ENCODE measurements at places on chromosomes 3 and 15.
A peak's percentile ranks its signal among the peaks of the same experiment; 100 is the strongest.

- DNase-seq: no peak
Observed at GRCh38 chr3:9111866-9112265, 137.6 kb downstream of the SRGAP3 start.

GRCh38 chr3:158456114-158456513 lies 114.9 kb upstream of the MLF1 start:
- no peak for DNase-seq

- no peak for DNase-seq
Observed at GRCh38 chr15:50879016-50879617, 29.4 kb upstream of the AP4E1 start.

- DNase-seq: no peak
Observed at GRCh38 chr3:121852256-121852655, 17.2 kb downstream of the EAF2 start.

- no peak for DNase-seq
Observed at GRCh38 chr15:31465083-31465955, 138.7 kb downstream of the KLF13 start.

- no peak for DNase-seq
Observed at GRCh38 chr3:158773845-158774830, 27.7 kb upstream of the MFSD1 start.

GRCh38 chr15:58292751-58293175 lies 139.0 kb upstream of the LIPC start:
- no peak for DNase-seq

- DNase-seq: no peak
Observed at GRCh38 chr3:63631670-63632069, 20.8 kb upstream of the SNTN start.

DNA sequence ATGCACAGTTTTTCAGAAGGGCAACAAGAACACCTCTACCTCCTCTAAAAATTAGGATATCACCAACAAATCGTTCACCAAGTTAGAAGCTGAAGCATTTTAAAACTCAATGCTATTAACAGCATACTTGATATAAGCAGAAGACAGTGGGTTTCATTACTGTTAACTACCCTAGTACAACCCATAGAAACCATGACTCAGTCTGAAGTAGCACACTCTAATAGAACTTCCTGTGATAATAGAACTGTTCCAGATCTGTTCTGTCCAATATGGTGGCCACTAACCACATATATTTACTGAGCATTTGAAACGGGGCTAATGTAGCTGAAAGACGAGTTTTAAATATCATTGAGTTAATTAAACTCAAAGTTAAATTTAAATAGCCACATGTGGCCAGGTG lies 1075.6 kb downstream of the FHIT start:
- no peak for DNase-seq

DNA sequence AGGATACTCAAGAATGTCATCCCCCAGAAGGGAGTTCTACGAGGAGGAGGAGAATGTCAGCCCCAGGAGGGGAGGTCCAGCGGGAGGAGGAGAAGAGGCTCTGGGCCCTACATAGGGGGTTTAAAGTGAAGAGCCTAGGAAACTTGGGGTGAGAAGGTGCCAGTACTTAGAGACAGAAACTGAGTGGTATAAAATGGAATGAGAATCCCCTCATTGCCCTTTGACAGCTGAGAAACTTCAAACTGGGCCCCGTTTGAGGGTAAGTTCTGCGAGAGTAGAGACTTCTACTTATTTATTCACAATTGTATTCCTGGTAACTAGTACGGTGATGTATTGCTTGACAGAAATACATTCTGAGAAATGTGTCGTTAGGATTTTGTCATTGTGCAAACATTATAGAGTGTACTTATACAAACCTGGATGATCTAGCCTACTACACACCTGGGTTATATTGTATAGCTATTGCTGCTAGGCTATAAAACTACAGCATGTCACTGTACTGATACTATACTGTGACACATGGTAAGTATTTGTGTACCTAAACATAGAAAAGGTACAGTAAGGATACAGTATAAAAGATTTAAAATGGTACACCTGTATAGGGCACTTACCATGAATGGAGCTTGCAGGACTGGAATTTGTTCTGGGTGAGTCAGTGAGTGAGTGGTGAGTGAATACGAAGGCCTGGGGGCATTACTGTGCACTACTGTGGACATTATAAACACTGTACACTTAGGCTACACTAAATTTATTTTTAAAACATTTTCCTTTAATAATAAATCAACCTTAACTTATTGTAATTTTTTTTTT lies 62.0 kb downstream of the TSC22D2 start:
- peak; percentile 73 for DNase-seq

DNA sequence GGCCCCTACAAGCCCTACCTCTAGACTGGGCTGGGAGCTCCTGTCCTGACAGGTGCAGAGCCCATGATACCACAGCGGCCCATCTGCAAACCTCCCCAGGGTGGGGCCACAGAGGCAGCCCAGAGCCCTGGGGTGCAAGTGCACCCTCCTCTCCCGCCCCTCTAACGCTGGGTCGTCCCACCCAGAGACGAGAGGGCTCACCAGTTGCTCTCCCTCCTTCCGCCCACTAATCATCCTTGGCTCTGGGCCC lies 742 bp downstream of the TNK2 start:
- DNase-seq: no peak

DNA sequence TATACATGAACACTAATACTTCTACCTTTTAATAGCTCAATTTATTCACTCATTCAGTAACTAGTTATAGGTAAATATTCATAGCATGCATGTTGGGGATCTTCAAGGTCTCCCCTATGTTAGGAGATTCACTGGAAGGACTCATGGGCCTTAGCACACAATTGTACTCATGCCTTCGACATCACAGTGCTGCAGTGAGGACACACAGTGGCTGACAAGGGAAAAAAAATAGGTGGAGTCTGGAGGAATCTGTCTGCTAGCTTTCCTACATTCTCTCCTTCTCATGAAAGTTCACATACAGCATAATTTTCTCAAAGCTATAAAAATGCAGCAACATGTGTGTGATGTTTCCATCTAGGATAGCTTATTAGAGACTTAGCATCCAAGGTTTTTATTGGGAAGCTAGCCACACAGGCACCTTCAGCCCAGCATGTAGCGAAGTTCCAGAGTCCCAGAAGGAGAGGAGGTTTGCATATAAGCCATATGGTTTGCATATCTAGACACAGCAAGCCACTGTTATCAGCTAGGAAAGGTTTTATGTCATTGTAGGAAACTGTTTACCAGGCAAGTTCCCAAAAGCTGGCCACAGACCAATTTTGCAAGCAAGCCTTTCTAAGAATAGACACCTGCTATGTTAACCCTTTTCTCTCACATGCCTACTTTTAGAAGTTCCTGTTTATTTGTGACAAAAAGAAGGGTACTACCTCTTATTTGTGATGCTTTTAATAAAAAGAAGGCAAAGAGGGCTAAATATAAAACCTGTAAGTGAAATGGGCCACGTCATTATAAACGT lies 46.4 kb downstream of the MORC1 start:
- DNase-seq: no peak

DNA sequence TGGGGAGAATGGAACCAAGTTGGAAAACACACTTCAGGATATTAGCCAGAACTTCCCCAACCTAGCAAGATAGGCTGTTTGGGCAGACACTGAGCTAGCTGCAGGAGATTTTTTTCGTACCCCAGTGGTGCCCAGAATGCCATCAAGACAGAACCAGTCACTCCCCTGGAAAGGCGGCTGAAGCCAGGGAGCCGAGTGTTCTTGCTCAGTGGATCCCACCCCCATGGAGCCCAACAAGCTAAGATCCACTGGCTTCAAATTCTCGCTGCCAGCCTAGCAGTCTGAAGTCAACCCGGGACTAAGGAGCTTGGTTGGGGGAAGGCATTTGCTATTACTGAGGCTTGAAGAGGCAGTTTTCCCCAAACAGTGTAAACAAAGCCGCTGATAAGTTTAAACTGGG lies 152.4 kb downstream of the MBNL1 start:
- DNase-seq: no peak

DNA sequence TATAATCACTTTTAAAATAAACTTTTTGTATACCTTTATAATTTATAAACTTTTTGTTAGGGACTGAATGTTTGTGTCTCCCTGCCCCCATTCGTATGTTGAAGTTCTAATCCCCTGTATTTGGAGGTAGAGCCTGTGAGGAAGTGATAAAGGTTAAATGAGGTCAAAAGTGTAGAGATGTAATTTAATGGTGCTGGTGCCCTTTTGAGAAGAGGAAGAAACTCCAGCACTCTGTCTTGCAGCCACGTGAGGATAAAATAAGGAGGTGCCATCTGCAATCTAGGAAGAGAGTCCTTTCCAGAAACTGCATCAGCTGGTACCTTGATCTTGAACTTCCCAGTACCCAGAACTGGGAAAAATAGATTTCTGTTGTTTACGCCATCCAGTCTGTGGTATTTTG lies 106.1 kb upstream of the RGMA start:
- no peak for DNase-seq

DNA sequence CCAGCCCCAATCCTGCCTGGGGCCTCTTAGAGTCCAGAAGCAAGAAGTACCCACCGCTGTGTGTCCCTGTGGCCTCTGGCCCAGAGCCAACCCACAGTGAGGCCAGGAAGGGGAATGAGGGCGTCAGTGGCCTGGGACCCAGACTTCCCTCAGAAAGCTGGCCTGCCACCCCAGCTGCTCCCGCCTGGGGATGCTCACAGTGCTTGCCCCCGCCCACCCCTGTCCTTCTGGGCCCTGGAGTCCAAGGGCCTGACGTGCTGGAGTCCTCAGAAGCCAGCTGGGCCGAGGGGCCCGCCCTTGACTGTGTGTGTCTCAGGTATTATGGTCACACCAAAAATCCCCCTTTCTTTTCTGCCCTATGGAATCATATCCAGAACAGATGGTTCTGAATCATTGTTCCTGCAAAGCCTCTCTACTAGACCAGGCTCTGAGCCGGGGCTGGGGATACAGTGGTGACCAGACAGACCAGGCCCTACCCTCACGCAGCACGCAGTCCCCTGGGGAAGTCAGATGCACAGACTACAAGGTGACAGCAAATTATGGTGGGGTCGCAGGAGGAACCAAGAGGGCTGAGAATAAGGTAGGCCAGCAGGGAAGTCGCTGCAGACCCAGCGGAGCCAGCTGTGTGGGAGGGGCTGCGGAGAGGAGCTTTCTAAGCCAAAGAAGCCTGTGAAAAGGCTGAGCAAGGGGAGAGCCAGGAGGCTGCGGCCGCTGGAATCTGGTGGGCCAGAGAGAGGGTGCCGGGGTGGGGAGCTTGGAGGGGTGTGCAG lies 99.1 kb downstream of the VGLL4 start:
- peak; percentile 57 for DNase-seq

- no peak for DNase-seq
Observed at GRCh38 chr15:54843006-54843405, 353.7 kb downstream of the RSL24D1 start.

GRCh38 chr3:106183762-106184391 lies 315.1 kb upstream of the CBLB start:
- DNase-seq: no peak

- no peak for DNase-seq
Observed at GRCh38 chr15:62770111-62770660, 272.4 kb upstream of the TPM1 start.

DNA sequence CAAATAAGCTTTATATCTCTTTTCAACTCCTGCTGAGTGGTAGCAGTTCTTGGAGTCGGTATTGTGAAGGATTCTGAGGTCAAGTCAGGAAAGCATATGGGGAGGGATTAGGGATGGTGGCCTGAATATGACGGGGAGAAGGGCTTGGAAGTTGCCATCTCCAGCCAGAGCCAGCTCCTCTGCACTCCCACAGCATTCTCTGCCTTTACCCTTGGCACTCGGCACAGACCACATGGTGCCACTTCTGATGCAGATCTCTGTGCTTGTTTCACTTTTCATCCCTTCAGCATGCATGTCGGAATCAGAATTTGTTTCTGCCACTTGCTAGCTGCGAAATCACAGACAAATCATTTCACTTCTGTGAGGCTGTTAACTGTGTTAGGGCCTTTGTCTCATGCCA lies 52.5 kb downstream of the RAB11A start:
- no peak for DNase-seq

- DNase-seq: no peak
Observed at GRCh38 chr3:63951492-63952247, 39.5 kb upstream of the SCAANT1 start.

DNA sequence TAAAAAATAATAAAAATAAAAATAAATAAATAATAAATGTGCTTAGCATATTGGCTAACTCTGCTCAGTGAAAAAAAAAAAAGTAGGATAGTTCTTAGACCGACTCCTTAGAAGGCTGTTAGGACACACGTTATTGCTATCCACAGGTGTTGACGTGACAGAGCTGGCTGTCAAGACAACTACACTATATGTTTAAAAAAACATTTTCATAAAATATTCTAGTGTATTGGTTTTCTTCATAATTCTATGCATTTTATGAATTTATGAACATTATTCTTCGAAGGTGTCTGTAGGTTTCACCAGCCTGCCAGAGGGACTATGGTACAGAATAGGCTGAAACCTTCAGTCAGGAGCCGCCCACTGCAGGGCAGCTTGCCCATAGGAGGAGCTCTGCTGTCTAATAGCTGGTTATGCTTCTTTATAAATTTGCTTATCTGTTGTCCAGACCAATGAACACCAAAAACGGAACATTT lies 9.2 kb downstream of the TM4SF1 start:
- no peak for DNase-seq

- DNase-seq: no peak
Observed at GRCh38 chr3:8438507-8439079, 63.0 kb upstream of the LMCD1 start.

DNA sequence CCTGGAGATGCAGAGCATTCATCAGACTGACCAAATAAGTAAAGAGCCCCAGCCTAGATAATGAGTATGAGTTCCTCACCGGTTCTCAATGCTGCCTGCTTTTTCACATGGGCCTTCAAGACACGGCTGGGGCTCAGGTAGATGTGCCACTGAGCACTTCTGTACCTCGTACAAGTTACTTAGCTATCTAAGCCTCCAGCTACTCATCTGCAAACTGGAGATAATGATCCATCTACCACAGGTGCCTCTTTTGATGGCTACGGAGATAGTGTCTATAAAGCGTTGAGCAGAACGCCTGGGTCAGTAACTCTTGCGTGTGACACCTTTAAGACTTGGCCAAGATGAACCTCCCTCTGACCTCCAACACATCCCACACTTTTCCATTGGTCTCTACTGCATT lies 56.3 kb downstream of the CCR4 start:
- DNase-seq: no peak

- no peak for DNase-seq
Observed at GRCh38 chr3:30286007-30286669, 320.3 kb upstream of the TGFBR2 start.

GRCh38 chr15:66404532-66404931 lies 17.8 kb downstream of the MAP2K1 start:
- peak; percentile 64 for DNase-seq

- DNase-seq: no peak
Observed at GRCh38 chr3:59677747-59678702, 628.2 kb upstream of the CFAP20DC start.

- no peak for DNase-seq
Observed at GRCh38 chr3:32397941-32398340, 6.3 kb downstream of the CMTM7 start.

Data from islet precursor cell (in vitro differentiated cells).